Progenitor cell of endocrine pancreas (in vitro differentiated cells): ENCODE measurements at places on chromosomes 6 and 20.

GRCh38 chr6:36930483-36930882 is 24.1 kb upstream of the PI16 start:
- H3K36me3 ChIP-seq = no peaks in the 10 kb centered on the region
- no peak overlapping the region for H3K27ac ChIP-seq
- peaks cover 11% of the 10 kb centered on the region for H3K27me3 ChIP-seq
- no peak overlapping the region for H3K4me3 ChIP-seq
- no peak for DNase-seq

- peaks cover 3% of the 10 kb centered on the region for H3K27me3 ChIP-seq
- H3K27ac ChIP-seq = peak overlapping the region; percentile 46
- DNase-seq = no peak
- no peak overlapping the region for H3K4me3 ChIP-seq
- no peaks in the 10 kb centered on the region for H3K36me3 ChIP-seq
- no peaks in the 10 kb centered on the region for H3K4me1 ChIP-seq
Observed at GRCh38 chr20:56788041-56788670, 159.1 kb downstream of the TFAP2C start.

DNA sequence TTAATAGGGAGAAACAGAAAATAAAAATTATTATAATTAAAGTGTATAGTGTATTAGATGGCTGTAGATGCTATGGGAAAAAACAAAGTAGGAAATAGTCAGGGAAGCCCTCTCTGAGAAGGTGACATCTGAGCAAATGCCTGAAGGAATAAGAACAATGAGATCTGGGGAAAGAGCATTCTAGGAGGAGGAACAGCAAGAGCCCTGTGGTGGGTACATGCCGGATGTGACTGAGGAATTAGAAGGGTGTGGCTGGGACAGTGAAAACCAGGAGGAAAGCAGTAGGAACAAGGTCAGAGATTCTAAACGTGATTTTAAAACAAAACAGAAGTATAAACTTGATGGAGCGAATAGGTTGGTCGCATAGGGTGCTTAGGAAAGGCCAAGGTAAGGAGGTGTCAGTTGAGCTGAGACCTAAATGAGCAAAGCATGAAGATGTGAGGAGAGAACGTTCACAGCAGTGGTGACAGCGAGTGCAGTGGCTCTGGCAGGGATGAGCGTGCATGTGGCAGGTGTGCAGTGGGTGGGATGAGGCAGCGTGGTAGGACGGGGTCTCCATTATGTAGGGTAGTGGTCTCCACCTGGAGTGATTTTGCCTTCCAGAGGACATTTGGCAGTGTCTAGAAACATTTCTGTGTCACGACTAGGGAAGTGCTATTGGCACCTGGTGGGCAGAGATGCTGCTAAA is 97.1 kb upstream of the MRPS10 start:
- DNase-seq = no peak
- H3K36me3 ChIP-seq = no peaks in the 10 kb centered on the region
- H3K27ac ChIP-seq = no peak overlapping the region

GRCh38 chr20:37243937-37244571 is 17.6 kb downstream of the GHRH start:
- H3K36me3 ChIP-seq = peaks cover 21% of the 10 kb centered on the region
- H3K4me1 ChIP-seq = no peaks in the 10 kb centered on the region
- H3K27me3 ChIP-seq = no peaks in the 10 kb centered on the region
- no peak overlapping the region for H3K4me3 ChIP-seq
- DNase-seq = no peak

DNA sequence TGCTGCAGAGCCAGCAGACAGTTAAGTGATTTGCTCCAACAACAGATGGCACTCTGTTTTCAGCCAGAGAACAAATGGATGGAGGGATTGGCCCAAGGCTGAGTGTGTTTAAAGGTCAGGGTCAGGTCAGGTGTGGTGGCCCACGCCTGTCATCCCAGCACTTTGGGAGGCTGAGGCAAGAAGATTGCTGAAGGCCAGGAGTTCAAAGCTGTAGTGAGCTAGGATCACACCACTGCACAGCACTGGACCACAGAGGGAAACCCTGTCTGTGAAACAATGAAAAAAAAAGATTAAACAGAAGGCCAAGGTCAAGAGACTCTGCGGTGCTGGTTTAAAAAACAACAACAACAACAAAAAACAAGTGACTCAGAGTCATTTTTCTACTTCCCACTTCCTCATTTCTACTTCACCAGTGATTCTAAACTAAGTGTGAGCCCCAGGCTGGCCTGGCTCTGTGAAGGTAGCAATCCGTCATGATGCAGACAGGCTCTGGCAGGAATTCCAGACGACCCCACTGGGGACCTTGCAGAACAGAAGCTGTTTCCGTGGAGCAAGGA is 42.5 kb upstream of the ARMC2 start:
- H3K27me3 ChIP-seq = no peaks in the 10 kb centered on the region
- no peak overlapping the region for H3K27ac ChIP-seq
- DNase-seq = no peak
- peaks cover 18% of the 10 kb centered on the region for H3K4me1 ChIP-seq
- no peak overlapping the region for H3K4me3 ChIP-seq

- H3K27me3 ChIP-seq = no peaks in the 10 kb centered on the region
- H3K36me3 ChIP-seq = peaks cover 20% of the 10 kb centered on the region
- H3K4me3 ChIP-seq = no peak overlapping the region
Observed at GRCh38 chr6:36222924-36223323, 26.4 kb downstream of the BRPF3 start.

DNA sequence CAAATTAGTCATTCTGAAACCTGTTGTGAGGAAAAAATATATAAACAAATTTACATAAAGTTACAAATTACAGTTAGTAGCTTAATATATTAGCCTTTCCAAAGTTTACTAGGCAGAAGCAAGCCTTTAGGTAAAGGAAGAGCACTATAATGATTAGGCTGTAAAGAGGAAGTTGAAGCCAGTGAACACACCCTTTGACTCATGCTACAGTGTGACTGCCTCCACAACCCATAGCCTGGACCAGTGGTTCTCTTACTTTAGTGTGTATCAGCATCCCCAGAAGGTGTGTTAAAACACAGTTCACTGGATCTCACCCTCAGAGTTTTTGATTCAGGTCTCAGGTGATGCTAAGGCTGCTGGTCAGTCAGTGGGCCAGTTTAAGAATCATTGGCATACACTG is 91.4 kb upstream of the DEFB112 start:
- H3K27ac ChIP-seq = no peak overlapping the region
- H3K4me3 ChIP-seq = no peak overlapping the region
- H3K4me1 ChIP-seq = no peaks in the 10 kb centered on the region
- no peak for DNase-seq

DNA sequence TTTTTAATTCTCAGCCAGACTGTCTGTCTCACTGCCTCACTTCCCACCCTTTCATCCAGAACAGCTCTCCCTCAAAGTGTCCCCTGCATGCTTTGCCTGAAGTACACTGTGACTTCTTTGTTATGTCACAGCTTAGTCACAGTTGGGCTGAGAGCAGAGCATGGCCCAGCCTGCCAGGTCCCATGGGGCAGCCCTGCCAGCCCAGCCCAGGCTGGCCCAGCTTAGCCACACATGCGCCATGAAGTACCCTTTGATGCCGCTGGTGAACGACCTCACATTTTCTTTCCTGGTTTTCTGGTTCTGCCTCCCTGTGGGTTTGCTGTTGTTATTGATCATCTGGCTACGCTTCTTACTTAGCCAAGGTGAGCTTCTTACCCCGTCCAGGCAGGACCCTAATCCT is at the start of gene ADIG:
TSS of gene ADIG (plus strand) at position 185 of the 400 bp plus-strand sequence. CDS start at position 239, 54 bp downstream.
- DNase-seq = no peak
- no peaks in the 10 kb centered on the region for H3K27me3 ChIP-seq
- no peaks in the 10 kb centered on the region for H3K36me3 ChIP-seq
- peak within 1 kb of the TSS; percentile 81 for H3K27ac ChIP-seq

DNA sequence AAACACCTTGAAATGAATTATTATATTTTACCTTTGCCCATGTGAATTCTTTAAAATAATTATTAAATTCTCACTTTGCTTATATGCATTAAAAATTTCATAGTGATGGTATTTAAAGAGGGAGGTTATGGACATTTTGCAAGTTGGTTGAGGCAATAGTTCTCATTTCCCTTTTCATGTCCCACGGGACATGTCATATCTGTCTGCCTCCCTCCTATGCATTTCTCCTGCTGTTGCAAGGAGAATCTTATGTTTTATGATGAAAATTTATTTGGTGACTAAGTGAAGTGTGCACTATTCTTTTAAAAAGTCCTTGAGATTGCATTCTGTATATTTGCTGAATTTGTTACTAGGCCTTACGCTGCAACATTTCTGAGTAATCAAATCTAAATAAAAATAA is 67.2 kb downstream of the UTRN start:
- no peaks in the 10 kb centered on the region for H3K27me3 ChIP-seq
- H3K36me3 ChIP-seq = peaks cover 8% of the 10 kb centered on the region
- no peak for DNase-seq
- H3K4me1 ChIP-seq = peaks cover 16% of the 10 kb centered on the region

DNA sequence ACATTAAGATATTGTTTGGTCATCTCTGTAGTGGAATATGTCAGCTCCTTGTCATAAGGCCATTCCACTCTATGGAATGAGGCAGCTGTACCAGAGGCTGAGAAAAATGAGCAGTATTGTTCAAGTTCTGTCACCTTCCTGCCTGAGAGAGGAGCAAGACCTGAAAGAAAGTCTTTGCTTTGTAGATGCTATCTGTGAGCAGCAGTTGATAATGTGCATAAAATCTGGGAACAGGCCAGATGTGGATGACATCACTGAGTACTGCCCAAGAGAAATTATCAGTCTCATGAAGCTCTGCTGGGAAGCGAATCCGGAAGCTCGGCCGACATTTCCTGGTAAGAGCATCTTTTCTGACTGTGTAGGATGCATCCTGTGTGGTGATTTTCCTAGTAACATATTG is 16.8 kb downstream of the RIPK1 start:
- no peak overlapping the region for H3K4me3 ChIP-seq
- H3K27me3 ChIP-seq = no peaks in the 10 kb centered on the region
- H3K27ac ChIP-seq = no peak overlapping the region
- DNase-seq = no peak
- H3K36me3 ChIP-seq = peaks cover 63% of the 10 kb centered on the region
- no peaks in the 10 kb centered on the region for H3K4me1 ChIP-seq

GRCh38 chr6:90870561-90870960 is 283.7 kb upstream of the MAP3K7 start:
- DNase-seq = no peak
- no peak overlapping the region for H3K27ac ChIP-seq
- H3K4me3 ChIP-seq = no peak overlapping the region
- no peaks in the 10 kb centered on the region for H3K36me3 ChIP-seq
- no peaks in the 10 kb centered on the region for H3K4me1 ChIP-seq
- H3K27me3 ChIP-seq = peaks cover 13% of the 10 kb centered on the region

GRCh38 chr20:51379601-51380341 is 162.7 kb downstream of the NFATC2 start:
- peaks cover 31% of the 10 kb centered on the region for H3K27me3 ChIP-seq
- H3K4me3 ChIP-seq = no peak overlapping the region
- no peak for DNase-seq
- H3K27ac ChIP-seq = no peak overlapping the region
- H3K4me1 ChIP-seq = peaks cover 23% of the 10 kb centered on the region
- H3K36me3 ChIP-seq = no peaks in the 10 kb centered on the region

- H3K4me1 ChIP-seq = no peaks in the 10 kb centered on the region
- no peak overlapping the region for H3K27ac ChIP-seq
- no peak overlapping the region for H3K4me3 ChIP-seq
- peaks cover 7% of the 10 kb centered on the region for H3K36me3 ChIP-seq
- H3K27me3 ChIP-seq = no peaks in the 10 kb centered on the region
- no peak for DNase-seq
Observed at GRCh38 chr6:151082079-151082478, 157.7 kb upstream of the AKAP12 start.

- DNase-seq = no peak
- H3K4me1 ChIP-seq = peaks cover 2% of the 10 kb centered on the region
- H3K4me3 ChIP-seq = no peak overlapping the region
- no peaks in the 10 kb centered on the region for H3K36me3 ChIP-seq
- H3K27ac ChIP-seq = no peak overlapping the region
Observed at GRCh38 chr6:7512320-7512719, 29.2 kb upstream of the DSP start.

DNA sequence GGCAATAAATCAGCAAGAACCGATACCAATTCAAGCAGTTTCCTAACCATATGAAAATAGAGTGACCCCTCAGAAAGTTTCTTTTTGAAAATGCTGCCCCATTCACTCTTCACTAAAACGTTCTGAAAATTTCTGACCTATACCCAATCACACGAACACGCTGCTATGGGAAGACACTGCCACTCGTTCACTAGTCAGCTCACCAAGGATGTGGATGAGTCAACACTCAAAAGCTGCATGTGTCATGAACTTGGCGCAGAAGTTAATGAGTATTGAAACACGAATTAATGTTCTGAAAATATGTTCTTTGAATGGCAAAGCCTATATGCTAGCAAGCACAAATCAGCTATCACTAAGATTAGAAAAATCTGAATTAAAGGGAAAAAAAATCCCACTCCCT is 84.2 kb downstream of the PREP start:
- no peak overlapping the region for H3K4me3 ChIP-seq
- DNase-seq = no peak
- H3K4me1 ChIP-seq = peaks cover 3% of the 10 kb centered on the region
- H3K27ac ChIP-seq = no peak overlapping the region
- no peaks in the 10 kb centered on the region for H3K27me3 ChIP-seq
- H3K36me3 ChIP-seq = peaks cover 22% of the 10 kb centered on the region

DNA sequence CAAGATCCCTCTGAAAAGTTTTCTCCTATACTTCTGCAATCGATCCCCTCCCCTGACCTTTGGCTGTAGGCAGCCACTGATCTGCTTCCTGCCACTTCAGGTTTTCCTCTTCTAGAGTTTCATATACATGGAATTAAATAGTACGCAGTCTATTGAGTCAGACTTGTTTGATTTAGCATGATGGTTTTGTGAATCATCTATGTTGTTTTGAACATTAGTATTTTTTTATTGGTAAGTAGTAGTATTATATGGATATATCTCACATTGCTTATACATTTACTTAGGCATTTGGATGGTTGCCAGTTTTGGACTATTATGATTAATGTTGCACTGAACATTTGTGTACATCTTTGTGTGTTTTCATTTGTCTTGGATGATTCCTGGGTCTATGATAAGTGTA is 518.0 kb downstream of the CD109 start:
- H3K27ac ChIP-seq = no peak overlapping the region
- no peaks in the 10 kb centered on the region for H3K27me3 ChIP-seq
- no peaks in the 10 kb centered on the region for H3K4me1 ChIP-seq
- no peaks in the 10 kb centered on the region for H3K36me3 ChIP-seq

GRCh38 chr6:82270881-82271635 is 23.5 kb upstream of the IBTK start:
- H3K4me1 ChIP-seq = no peaks in the 10 kb centered on the region
- H3K27me3 ChIP-seq = peaks cover 3% of the 10 kb centered on the region
- no peak overlapping the region for H3K4me3 ChIP-seq
- H3K27ac ChIP-seq = no peak overlapping the region
- H3K36me3 ChIP-seq = no peaks in the 10 kb centered on the region

GRCh38 chr6:163409712-163410111 is 4.8 kb upstream of the QKI start:
- H3K27me3 ChIP-seq = no peaks in the 10 kb centered on the region
- H3K27ac ChIP-seq = no peak overlapping the region
- peaks cover 15% of the 10 kb centered on the region for H3K4me1 ChIP-seq
- DNase-seq = no peak
- no peak overlapping the region for H3K4me3 ChIP-seq

- H3K4me3 ChIP-seq = no peak overlapping the region
- H3K27me3 ChIP-seq = no peaks in the 10 kb centered on the region
- DNase-seq = no peak
Observed at GRCh38 chr20:6956574-6956973, 189.1 kb downstream of the BMP2 start.

GRCh38 chr20:5172167-5172601 is 45.4 kb downstream of the CDS2 start:
- H3K27me3 ChIP-seq = no peaks in the 10 kb centered on the region
- H3K4me1 ChIP-seq = peaks cover 21% of the 10 kb centered on the region
- H3K36me3 ChIP-seq = peaks cover 5% of the 10 kb centered on the region
- no peak for DNase-seq
- no peak overlapping the region for H3K4me3 ChIP-seq
- peak overlapping the region; percentile 78 for H3K27ac ChIP-seq
